Effector memory CD8-positive, alpha-beta T cell (primary cell): ENCODE measurements at places on chromosomes 12 and 14.

- no peak for DNase-seq
- no peak overlapping the region for H3K4me3 ChIP-seq
- H3K27me3 ChIP-seq = no peaks in the 10 kb centered on the region
Measured at GRCh38 chr12:3836641-3837040, 36.6 kb downstream of the PARP11 start.

- no peak for DNase-seq
- peaks cover 47% of the 10 kb centered on the region for H3K4me1 ChIP-seq
- H3K27ac ChIP-seq = peak overlapping the region; percentile 6
- no peak overlapping the region for H3K4me3 ChIP-seq
Measured at GRCh38 chr12:120835657-120836056, 68.5 kb downstream of the SPPL3 start.

DNA sequence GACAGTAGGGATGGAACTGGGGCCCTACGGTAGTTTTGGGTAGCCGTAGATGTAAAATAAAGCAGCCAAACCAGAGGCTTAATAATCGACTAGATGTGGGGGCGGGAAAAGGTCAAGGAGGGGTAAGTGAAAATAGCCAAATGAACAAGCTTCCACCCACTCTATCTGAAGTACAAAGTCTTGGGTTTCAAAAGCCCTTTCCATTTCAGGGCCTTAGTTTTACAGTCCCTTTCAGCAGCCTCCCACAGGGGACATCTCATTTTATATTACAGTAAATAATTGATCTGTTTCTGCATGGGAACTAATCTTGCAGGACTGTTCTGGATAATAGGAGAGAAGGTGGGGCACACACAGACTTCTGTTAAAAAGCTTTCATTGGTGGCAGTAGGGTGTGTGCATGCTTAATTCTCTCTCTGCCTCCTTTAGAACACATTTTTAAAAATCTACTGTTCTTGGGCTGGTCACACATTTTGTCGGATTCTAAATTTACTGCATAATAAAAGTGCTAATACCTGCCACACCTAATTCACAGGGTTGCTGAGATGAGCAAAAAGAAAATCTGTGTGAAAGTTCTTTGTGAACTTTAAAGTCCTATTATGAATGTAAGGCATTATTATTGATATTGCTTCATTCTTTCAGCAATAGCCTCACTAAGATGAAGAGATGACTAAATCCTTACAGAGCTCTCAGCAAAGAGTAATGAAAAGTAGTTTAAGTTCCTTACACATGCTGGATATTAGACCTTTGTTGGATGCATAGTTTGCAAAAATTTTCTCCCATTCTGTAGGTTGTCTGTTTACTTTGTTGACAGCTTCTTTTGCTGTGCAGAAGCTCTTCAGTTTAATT, 104.6 kb downstream of the ITPR2 start:
- DNase-seq = no peak
- no peak overlapping the region for H3K4me3 ChIP-seq
- no peaks in the 10 kb centered on the region for H3K27me3 ChIP-seq
- H3K27ac ChIP-seq = peak overlapping the region; percentile 5

GRCh38 chr12:31412292-31412801, 86.4 kb upstream of the SINHCAF start:
- H3K4me1 ChIP-seq = no peaks in the 10 kb centered on the region
- no peak overlapping the region for H3K27ac ChIP-seq
- no peak for DNase-seq
- peaks cover 12% of the 10 kb centered on the region for H3K27me3 ChIP-seq

- H3K27me3 ChIP-seq = no peaks in the 10 kb centered on the region
- H3K4me3 ChIP-seq = no peak overlapping the region
- H3K27ac ChIP-seq = no peak overlapping the region
- no peaks in the 10 kb centered on the region for H3K4me1 ChIP-seq
Measured at GRCh38 chr12:79662046-79662811, 28.5 kb downstream of the PAWR start.

GRCh38 chr14:24677956-24678355, 44.0 kb upstream of the GZMB start:
- H3K27ac ChIP-seq = peak overlapping the region; percentile 95
- H3K27me3 ChIP-seq = no peaks in the 10 kb centered on the region
- peaks cover 10% of the 10 kb centered on the region for H3K36me3 ChIP-seq
- peak overlapping the region; percentile 93 for H3K4me3 ChIP-seq
- peaks cover 56% of the 10 kb centered on the region for H3K4me1 ChIP-seq

GRCh38 chr14:99224116-99224910, 47.7 kb downstream of the BCL11B start:
- peak overlapping the region; percentile 81 for H3K4me3 ChIP-seq
- no peaks in the 10 kb centered on the region for H3K27me3 ChIP-seq
- DNase-seq = no peak

DNA sequence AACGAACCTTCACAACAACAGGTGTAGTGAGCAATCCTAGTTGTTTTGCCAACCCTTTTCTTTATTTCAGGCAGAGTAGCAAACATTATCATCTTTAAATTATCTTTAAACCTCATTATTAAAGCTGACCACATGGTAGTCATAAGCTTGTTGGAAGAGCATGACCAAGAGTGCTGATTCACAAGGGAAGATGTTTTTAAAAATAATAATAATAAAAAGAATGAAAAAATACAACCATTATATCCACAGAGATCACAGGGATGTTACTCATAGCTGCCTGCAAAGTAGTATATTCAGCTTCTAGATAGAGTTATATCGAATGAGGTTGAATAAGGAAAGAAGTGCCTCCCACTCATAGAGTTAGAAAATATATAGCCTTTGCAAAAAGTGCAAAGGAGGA, 101.0 kb upstream of the FLRT2 start:
- H3K27me3 ChIP-seq = no peaks in the 10 kb centered on the region
- H3K36me3 ChIP-seq = no peaks in the 10 kb centered on the region
- no peaks in the 10 kb centered on the region for H3K4me1 ChIP-seq
- H3K27ac ChIP-seq = no peak overlapping the region
- DNase-seq = no peak
- no peak overlapping the region for H3K4me3 ChIP-seq
